ENCODE measurements at places on chromosomes 7 and 10.

DNA sequence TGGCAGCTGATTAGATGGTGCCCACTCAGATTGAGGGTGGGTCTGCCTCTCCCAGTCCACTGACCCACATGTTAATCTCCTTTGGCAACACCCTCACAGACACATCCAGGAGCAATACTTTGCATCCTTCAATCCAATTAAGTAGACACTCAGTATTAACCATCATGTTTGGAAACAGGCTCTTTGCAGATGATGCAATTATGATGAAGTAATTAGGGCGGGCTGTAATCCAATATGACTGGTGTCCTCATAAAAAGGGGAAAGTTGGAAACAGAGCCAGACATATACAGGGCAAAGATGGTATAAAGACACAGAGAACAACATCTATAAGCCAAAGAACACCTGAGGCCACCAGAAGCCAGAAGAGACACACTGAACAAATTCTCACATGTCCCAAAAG lies 658.6 kb downstream of the CCSER2 start:
- DNase-seq: no peak

- no peak for DNase-seq
Measured at GRCh38 chr10:70145666-70146488, 623 bp downstream of the TYSND1 start.

DNA sequence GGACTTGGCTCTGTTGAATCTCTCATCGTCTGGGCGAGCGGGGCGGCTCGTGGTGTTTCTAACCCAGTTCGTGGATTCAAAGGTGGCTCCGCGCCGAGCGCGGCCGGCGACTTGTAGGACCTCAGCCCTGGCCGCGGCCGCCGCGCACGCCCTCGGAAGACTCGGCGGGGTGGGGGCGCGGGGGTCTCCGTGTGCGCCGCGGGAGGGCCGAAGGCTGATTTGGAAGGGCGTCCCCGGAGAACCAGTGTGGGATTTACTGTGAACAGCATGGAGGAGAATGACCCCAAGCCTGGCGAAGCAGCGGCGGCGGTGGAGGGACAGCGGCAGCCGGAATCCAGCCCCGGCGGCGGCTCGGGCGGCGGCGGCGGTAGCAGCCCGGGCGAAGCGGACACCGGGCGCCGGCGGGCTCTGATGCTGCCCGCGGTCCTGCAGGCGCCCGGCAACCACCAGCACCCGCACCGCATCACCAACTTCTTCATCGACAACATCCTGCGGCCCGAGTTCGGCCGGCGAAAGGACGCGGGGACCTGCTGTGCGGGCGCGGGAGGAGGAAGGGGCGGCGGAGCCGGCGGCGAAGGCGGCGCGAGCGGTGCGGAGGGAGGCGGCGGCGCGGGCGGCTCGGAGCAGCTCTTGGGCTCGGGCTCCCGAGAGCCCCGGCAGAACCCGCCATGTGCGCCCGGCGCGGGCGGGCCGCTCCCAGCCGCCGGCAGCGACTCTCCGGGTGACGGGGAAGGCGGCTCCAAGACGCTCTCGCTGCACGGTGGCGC lies at the start of gene EN2:
TSS of gene EN2 (plus strand) at position 19 of the 767 bp plus-strand sequence. CDS start at position 268, 249 bp downstream.
- DNase-seq: no peak

DNA sequence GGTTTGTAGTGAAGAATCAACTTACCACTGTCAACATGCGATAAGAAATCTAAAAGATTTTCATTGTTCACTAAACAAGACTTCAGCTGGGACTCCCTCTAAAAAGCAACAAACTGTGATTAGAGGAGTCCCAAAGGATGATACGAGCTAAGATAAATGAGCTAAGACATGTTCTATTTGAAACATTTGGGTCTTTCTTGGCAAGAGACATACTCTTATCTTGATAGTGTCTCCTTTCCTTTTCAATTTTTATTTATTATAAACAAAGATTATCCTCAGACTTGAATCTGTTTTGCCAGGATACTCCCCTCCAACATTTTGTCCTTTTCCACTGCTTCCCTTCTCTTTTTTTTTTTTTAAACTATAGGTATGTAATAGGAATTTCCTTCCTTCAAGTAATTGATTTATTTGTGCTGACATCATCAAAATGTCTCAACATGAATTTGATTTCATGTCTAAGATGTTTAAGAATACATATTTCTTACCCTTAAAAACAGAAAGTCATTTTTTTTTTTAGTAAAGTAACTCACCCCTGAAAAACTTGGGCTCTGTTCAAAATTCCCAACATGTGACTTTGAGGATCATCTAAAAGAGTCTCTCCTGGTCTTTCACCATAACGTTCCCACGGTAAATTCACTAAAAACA lies 158.4 kb upstream of the NRP1 start:
- no peak for DNase-seq

GRCh38 chr10:12432402-12433189 lies 83.2 kb downstream of the CAMK1D start:
- DNase-seq: no peak

GRCh38 chr10:127913368-127913759 lies 6.5 kb downstream of the PTPRE start:
- no peak for DNase-seq

GRCh38 chr10:19826712-19827111 lies 10.5 kb downstream of the PLXDC2 start:
- no peak for DNase-seq

GRCh38 chr7:5689118-5689517 lies 92.3 kb downstream of the RNF216 start:
- no peak for DNase-seq

All from esophagus squamous epithelium (tissue), 5 donors.